ENCODE measurements at places on chromosomes 6 and 20.

- DNase-seq, result no peak
Measured at GRCh38 chr6:132005178-132005577, 54.0 kb upstream of the CCN2 start.

DNA sequence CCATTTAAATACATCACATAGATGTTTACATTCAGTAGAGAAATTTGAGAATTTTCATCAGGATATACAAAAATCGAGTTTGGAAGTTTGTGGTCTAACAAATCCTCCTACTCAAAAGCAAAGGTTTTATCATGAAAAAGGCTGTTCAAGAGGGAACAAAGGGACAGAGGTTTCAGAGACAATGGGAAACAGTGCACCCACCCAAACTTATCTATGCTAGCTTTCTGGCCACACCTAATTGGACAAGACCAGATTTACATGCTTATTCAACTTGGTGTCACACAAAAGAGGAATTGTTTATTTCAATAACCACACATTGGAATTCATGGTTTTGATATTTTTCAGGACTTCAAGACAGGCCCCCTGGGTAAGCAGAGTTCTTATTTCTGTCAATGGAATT is 28.4 kb upstream of the RSPO3 start:
- no peak for DNase-seq

DNA sequence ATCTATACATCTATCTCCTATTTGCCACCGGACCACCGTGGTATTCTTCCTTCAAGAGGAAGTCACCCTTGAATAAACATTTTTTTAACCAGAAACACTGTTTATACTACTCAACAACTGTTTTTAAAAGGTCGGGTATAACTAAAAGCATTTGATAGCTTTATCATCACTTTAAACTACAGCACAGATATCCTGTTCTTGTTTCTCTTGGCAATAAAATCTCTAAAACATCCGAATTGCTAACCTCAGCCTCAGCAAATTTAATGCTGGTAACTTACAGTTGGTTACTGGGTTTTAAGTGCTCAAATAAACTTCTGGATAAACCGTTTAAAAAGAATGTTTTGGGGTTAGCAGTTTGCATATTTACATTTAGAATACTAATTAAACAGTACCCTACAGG is 20.4 kb downstream of the ZUP1 start:
- DNase-seq, result no peak

DNA sequence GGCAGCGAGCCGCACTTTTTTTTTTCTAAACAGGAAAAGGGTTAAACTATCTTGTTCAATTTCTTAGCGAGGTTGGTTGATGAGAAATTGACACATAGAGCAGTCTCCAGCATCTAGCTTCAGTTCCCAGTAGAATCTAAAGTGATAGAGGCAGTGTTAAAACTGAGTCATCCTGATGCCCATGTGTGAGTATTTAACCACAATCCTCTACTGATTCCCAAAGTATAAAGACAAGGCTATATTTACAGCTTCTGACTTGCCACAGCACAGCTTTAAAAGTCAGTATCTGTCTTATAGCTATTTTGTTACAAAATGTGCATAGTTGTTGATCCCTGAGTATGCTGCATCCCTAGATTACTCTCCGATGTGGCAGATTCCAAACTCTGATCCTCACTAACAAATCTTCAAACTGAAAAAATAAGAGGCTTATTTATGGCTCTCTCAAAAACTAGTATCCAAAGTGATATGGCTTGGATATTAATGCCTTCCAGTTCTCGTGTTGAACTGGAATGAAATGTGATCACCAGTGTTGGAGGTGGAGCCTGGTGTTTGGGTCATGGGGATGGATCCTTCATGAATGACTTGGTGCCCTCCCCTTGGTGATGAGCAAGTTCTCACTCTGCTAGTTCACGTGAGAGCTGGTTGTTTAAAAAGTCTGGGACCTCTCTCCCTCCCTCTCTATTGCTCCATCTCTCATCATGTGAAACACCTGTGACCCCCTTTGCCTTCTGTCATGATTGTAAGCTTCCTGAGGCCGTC is 13.1 kb upstream of the POPDC3 start:
- DNase-seq, result no peak

- DNase-seq, result no peak
Measured at GRCh38 chr20:11103866-11104265, 430.1 kb upstream of the JAG1 start.

- no peak for DNase-seq
Measured at GRCh38 chr6:131950767-131951575, at the start of gene CCN2. TSS of gene CCN2 (minus strand) at chr6:131951372. CDS start at chr6:131951172, 200 bp downstream.

DNA sequence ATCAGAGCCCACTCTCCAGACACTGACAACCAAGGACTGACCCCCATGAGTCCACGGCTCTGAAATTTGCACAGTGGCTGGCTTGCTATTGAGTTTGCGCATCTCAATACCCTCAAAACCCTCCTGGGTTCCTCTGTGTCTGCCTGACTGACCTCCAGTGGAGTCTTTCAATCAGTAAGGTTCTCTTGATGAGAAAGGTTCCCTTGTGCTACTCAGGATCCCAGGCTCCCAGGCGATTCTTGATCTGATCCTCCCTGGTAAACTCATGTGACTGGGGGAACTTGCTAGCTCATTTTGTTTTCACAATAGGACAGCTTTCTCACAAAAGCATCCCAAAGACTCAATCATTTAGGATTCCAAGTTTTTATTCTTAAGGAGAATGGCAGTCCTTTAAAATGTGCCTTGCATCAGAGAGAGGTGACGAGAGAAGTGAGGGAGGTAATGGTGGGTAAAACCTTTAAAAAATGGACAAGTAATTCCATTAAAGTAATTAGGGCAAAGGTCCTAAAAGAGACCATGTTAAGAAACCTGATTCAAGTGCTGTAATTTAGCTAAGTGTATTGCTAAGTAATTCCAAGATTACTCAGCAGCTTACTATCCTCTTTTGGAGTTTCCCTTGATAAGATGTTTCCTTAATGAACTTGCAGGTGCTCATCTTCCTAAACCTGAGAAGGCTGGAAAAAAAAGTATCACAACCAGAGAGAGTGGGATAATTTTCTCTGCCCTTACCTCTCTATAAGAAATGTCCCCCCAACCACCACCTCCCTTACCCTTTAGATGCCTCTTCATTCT is 304.7 kb upstream of the SGK1 start:
- DNase-seq, result no peak

GRCh38 chr20:4083098-4083865 is 67.9 kb upstream of the RNF24 start:
- no peak for DNase-seq

GRCh38 chr20:53681352-53682212 is 87.9 kb upstream of the ZNF217 start:
- no peak for DNase-seq

DNA sequence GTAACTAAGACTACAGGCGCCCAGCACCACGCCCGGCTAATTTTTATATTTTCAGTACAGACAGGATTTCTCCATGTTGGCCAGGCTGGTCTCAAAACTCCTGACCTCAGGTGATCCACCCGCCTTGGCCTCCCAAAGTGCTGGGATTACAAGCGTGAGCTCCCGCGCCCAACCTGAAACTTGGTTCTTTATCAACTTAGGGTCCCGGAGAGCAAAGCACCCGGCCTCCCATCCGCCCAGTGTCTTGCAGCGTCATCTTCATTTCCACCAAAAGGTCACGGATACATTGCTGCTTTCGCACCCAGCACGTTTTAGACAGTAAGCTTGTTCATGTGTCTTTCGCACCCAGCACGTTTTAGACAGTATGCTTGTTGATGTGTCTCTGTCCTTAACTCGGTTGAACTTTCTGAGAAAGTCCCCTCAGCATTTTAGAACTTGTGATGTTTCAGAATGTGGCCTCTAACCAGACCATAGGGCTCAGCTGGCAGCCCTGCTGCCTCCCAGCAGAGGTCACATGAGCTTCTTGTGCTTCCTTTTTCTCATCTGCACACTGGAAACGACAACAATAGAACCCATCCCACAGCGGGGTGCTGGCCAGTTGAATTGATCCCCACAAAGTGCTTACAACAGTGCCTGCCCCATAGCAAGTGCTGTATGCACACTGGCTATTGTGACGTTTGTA is 48.8 kb downstream of the PRR18 start:
- DNase-seq, result no peak

- no peak for DNase-seq
Measured at GRCh38 chr6:37987018-37987417, 167.5 kb downstream of the ZFAND3 start.

DNA sequence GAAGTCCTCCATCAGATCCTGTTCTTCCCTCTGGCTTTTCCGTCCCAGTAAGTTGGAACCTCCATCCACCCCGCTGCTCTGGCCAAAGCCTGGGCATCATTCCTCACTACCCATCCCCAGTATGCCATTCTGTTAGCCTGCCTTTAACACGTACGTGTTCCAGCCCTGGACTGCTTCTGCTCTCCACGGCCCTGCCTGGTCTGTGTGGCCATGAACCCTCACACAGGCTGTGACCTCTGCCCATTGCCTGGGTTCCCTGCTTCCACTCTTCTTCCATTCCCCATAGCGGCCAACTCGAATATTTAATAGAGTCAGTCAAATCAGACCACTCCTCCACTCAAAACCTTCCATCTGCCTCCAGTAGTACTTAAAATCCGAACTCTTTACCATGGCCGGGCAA is 29.4 kb downstream of the RALGAPA2 start:
- no peak for DNase-seq

DNA sequence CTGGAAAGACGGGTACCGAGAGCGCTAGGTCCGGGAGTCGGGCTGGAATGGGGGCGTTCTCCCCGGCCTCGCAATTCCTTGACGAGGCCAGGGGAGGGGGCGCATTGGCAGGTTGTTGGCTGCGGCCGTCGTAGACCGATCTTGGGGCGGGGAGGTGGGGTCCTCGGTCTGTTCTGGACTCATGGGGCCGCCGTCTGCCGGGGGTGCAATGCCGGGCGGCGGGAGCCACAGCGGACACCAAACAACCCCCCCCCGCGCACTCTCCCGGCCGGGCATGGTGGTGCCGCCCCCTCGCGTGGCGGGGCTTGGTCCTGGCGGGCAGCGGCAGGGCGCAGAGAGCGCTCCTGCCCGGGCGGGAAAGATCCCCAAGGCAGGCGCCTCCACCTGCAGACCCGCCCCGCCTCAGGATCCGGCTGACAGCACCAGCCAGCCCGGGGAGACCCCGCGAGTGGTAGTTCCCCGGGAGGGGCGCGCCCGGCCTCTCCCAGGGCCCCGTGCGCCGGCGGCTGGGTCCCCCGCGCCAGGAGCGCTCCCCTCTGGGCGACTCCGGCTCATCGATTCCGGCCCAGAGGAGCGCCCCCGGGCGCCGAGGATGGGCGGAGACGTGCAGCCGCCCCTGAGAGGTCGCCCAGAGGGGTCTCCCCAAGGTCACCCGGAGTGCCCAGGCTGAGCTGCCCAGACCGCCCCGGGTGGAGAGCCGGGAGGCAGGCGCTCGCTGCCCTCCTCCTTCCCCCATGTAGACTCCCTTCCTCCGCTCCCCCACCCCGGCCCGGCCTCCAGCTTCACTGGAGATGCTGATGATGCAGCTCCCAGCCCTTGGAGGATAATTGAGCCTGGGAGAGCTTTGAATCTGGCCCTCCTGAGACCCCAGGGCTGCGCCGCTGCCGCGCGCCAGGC is 709 bp downstream of the PPP1R16B start:
- peak; percentile 32 for DNase-seq

GRCh38 chr6:53437557-53438202 is 88.9 kb upstream of the ELOVL5 start:
- no peak for DNase-seq

Measured in activated CD8-positive, alpha-beta memory T cell treated with anti-CD3 and anti-CD28 coated beads for 1 hour (primary cell).